AG04450 (cell line): ENCODE measurements at places on chromosomes 13 and 19. TPM values are rescaled to one million over a fixed set of nuclear protein-coding genes. Genes with fewer than 3 reads are reported as not detected.

The IGFL2 gene
- polyA plus RNA-seq, result not detected in 2 replicates

The KCTD4 gene
- polyA plus RNA-seq, result 0.09 and 0.14 TPM in 2 replicates

The ZNF729 gene
- not detected in 2 replicates for polyA plus RNA-seq

The PRSS57 gene
- not detected in 2 replicates for polyA plus RNA-seq

- no peak for DNase-seq
Observed at GRCh38 chr13:114116734-114117133, 15.7 kb downstream of the RASA3 start.

- no peak for DNase-seq
Observed at GRCh38 chr19:58450856-58451357, 515 bp upstream of the ZNF324B start.

DNA sequence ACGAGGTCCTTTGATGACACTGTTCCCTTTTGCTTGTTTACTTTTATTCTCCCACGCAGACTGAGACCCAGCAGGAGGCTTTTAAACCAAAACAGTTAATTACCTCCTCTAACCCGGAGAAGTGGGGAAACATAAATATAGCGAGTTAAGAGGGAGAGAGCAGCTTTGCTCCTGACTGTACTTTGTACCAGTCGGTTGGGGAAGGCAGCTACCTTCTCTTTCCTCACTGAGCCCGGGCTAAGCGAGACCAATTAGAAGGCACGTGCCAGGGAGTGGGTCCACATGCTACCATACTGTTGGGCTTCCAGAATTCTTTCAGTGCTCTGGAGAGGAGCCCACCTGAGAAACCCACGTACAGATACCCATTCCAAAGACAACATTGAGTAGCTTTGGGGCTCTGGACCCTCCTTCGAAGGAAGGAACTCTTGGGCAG is 124.2 kb downstream of the ZIC5 start:
- no peak for DNase-seq

- DNase-seq, result no peak
Observed at GRCh38 chr19:6226012-6226411, 53.8 kb downstream of the MLLT1 start.

- DNase-seq, result no peak
Observed at GRCh38 chr13:23411706-23412105, 21.8 kb downstream of the SACS start.

DNA sequence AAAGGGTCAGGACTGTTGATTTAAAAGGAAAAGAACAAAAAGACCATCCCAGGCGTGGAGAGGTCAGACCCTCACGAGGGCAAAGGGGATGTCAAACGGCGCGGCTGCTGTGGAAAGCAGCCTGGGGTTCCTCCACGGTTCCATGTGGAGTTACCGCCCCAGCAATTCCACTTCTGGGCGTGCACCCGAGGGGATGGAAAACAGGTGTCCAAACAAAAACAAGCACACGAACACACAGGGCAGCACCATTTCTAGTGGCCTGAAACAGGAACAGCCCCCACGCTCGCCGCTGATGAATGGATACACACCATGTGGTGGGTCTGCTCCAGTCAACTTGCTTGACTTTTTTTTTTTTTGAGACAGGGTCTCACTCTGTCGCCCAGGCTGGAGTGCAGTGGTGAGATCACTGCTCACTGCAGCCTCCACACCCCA is 11.2 kb downstream of the AP3D1 start:
- no peak for DNase-seq

- DNase-seq, result no peak
Observed at GRCh38 chr19:36257520-36257876, 42.6 kb downstream of the ZNF146 start.

GRCh38 chr13:38348861-38349389 is 726 bp upstream of the UFM1 start:
- DNase-seq, result no peak

DNA sequence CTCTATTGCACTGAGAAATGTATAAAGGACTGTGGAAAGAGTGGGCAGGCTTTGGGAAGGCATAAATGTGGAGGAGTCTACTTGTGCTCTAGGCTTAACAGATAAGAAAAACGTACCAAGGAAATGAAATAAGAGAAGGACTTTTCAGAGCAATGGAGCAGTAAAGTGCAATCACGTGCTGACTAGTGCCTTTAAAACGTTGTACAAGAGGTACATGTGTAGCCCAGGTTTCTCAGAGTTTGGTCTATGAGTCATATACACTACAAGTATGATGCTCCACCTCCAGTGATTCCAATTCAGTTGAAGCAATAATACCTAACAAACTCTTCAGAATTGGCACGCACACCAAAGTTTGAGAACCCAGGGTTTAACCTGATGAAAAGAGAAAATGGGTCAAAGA is 13.4 kb upstream of the FNDC3A start:
- no peak for DNase-seq

GRCh38 chr19:18430417-18431144 is 7.4 kb downstream of the ISYNA1 start:
- DNase-seq, result no peak

DNA sequence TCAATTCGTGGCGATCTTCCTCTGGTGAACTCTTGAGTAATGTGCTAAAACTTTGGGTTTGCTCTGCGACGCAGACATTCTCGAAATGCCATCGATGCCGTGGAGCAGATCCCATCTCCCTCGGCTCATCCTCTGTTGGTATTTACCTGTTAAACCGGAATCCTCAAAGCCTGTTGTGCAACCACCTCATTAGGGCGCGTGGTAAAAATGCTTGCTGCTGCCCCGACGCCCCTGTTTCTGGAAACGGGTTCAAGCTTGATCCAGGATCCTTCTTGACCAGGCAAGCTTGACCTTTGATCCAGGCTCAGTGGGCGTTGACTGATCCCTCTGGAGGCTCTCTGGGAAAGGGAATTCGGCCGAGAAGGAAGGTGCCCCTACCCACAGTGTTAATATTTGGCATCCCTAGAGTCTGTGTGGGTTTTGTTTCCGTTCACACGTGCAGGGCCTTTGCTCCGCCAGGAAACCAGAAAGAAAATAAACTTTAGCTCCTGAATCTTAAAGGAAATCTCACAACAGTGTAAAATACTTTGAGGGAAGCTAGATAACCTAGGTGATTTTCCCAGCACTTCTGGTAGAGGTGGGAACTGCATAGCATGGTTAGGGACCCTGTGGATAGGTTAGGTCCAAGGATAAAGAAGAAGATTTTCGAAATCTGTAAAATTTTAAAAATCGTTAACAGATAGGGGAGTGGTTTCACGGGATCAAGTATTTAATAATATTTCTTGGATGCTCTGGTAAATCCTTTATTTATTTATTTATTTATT is 1.1 kb downstream of the LSM14A start:
- no peak for DNase-seq
